ENCODE measurements at places on chromosomes 5 and 9.

DNA sequence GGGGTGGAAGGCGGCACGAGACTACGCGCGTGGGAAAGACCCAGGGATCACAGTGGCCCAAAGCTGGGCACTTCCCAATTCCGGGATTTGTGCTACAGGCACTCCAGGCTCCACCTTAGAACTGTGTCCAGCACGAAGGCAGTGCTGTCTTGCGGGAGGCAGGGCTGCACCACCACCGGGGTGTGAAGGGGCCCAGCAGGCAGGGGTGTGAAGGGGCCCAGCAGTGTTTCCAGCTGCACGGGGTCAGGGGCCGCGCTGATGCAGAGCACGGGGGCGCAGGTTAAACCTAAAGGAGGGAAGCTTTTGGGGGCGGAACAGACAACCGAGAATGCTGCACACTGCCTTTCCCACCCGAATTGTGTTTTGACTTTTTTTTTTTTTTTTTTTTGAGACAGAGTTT, 1.1 kb upstream of the PDCD6 start:
- no peak for DNase-seq

- DNase-seq: no peak
Observed at GRCh38 chr5:107893642-107894041, 222.9 kb upstream of the EFNA5 start.

DNA sequence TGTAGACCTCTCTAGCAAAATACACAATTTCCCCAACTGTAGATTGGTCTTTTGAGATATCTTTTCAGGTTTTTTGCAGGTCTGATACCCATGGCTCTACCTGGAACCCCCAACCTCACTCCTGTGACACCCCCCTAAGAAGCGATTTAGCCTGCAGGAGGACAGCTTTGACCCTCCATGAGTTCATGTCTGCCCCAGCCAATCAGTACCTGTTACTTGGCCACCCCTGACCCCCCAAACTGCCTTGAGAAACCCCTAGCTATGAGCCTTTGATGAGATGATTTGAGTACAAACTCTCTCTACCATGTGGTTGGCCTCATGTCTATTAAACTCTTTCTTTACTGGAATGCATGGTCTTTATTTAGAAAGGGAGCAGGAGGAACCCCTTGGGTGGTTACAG, 25.7 kb downstream of the ABO start:
- no peak for DNase-seq

DNA sequence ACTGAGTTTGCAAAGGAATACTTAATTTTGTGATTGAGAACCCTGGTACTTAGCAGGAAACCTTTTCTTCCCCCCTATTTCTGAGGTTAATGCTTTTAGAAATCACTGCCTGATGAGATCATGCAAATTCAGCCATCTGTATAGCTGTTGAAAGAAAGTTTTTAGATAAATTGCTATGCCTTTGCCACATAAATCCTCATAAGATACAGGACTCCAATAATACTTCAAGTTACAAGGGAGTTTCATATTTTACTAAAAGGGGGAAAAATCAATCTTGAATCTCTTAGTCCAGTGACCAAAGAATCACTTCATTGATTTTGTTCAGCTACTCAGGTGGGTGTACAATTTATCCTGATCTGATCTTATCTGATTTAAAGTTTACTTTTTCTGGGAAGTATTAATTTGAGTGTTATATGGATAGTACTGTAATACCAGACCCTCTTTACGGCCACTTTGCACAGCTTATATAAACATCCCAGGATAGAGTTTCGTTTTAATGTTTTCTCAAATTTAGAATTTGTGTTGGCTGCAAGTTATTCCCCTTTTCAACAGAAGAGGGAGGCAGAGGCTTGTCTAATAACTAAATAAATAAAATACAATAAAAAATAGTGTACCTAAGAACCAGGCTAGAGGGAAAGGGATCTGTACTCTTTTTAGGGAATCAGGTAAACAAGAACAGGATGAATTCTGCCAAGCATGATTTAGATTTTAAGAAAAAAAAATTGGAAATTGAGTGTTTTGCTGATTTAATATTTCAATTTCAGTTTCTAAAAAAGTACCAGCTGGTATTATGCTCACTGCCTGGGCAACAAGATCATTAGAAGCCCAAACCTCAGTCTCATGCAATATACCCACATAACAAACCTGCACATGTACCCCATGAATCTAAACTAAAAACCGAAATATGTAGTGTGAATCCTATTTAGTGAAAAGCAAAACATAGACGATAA, 69.1 kb downstream of the PSAT1 start:
- no peak for DNase-seq

- DNase-seq: no peak
Observed at GRCh38 chr5:145294331-145294730, 540.8 kb downstream of the PRELID2 start.

DNA sequence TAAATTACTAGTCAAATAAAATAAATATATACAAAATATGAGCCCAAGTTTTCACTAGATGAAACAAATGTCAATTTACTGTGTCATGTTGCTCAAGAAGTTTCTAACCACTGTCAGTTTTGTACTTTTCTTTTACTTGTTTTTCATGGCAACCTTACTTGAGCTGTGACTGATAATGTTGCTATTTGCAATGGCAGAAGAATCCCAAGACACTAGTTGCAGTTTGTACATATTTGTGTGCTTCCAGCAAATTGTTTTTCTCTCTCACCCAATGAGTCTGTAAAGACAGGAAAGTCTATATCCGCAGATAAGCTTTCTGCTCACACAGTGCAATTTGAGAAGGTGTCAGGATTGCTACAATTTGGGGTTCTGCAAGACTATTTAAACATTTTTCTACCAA, 338.6 kb upstream of the PCSK5 start:
- DNase-seq: no peak

- no peak for DNase-seq
Observed at GRCh38 chr9:127915801-127916719, 781 bp downstream of the ST6GALNAC4 start.

DNA sequence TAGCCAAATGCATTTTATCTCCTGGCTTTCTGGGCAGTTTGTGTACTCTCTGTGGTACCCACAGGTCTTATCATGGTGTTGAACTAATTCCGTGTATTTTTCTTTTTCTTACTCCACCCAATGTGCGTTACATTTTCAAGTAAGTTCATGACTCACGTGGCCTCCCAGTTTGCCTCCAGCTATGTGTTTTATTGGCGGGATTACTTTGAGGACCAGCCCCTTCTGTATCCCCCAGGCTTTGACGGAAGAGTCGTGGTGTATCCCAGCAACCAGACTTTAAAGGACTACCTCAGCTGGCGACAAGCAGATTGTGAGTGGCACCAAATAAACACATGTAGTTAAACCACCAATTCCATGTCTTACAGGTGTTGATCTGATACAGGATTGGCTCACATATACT, 3.2 kb downstream of the THG1L start:
- DNase-seq: no peak

GRCh38 chr5:149846021-149846420, 98.6 kb downstream of the PDE6A start:
- DNase-seq: no peak

GRCh38 chr9:72332351-72332750, 32.7 kb downstream of the ZFAND5 start:
- no peak for DNase-seq

DNA sequence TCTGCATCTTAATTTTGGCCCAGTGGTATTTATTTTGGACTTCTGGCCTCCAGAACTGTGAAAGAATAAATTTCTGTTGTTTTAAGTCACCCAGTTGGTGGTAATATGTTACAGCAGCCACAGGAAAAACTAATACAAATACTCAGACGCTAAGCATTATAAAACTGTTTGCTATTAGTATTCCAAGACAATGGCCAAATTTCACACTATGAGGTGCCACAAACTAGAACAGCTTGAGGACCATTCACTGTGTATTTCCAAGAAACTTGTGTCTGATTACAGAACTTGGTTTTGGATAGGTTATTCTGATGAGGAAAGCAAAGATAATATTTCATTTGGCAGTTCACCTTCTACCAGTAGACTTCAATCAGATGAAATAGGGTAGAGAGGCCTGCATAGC, 16.3 kb upstream of the ISOC1 start:
- no peak for DNase-seq

DNA sequence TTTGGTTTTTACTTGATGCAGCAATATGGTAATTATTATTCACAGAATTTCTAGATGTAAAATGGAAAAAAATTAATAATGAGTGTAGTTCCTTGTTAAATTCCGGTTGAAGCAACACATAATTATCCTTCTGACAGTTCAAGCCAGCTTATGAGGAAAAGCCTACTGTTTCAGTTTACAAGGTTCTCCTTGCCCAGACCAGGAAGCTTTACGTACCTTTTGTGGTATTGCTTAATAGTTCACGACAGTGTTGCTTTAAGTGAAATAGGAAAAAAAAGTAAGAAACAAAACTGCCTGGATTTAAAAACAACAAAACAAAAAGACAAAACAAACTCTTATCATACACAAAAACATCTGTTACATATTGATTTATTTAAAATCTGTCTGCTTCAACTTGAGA, 547.3 kb upstream of the C9orf72 start:
- DNase-seq: no peak

DNA sequence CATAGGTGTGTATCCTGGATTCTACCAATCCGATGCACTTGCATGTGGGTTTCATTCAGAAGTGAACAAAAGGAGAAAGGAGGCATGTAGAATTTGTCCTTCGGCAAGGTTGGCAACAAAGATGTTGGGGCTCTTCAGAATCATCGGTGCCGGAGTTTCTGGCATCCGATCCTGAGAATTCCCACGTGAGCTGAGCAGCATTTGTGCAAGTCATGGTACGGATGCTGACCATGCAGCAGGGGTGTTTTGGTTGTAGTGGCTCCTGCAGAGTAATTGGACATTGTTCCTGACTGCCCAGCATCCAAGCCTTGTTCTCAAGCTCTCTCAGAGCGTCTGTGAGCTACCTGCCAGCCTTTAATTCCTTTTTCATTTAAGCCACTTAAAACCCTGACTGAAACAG, 19.0 kb upstream of the POC5 start:
- DNase-seq: no peak

Measured in activated CD4-positive, alpha-beta T cell treated with anti-CD3 and anti-CD28 coated beads, Interleukin-2, amount 50 U/mL, for 24 hours (primary cell).